ENCODE measurements at places on chromosomes 11 and 22. TPM values are rescaled to one million over a fixed set of nuclear protein-coding genes. Genes with fewer than 3 reads are reported as not detected.

Gene MTMR3
- total RNA-seq, result 9.7 TPM

Gene C11orf42
- not detected for total RNA-seq

Gene TLCD5
- total RNA-seq, result 8.0 TPM

Gene NXF1
- total RNA-seq, result 57.3 TPM

Gene HTR3A
- not detected for total RNA-seq

Gene SLC22A25
- total RNA-seq, result not detected

Data from A549 treated with CpdA at 1 μM for 4 hours (cell line).